ENCODE measurements at places on chromosomes 5 and 9.

DNA sequence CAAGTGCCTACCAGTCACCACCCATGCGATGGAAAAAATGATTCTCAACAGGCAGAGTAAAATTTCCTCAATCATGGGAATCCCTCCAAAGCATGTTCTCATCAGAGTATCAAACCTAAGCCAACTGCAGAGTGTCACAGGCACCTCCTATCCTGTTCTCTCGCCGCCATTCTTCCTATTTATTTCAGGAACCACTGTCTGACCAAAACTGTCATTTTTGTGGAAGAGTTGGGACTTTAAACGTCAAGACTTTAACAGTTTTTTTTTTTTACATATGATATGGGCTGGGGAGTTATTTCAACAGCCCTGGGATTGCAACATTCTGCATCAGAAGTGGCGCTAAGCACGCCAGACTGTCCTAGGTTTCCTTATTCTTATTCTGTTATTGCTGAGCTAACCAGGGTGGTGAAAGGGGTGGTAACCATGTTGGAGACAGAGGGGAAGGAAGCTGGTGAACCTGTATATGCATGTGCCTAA is 29.5 kb downstream of the PFDN1 start:
- no peak for DNase-seq

- no peak for DNase-seq
These were observed 96.5 kb downstream of the SH3TC2 start for GRCh38 chr5:148966348-148966747.

DNA sequence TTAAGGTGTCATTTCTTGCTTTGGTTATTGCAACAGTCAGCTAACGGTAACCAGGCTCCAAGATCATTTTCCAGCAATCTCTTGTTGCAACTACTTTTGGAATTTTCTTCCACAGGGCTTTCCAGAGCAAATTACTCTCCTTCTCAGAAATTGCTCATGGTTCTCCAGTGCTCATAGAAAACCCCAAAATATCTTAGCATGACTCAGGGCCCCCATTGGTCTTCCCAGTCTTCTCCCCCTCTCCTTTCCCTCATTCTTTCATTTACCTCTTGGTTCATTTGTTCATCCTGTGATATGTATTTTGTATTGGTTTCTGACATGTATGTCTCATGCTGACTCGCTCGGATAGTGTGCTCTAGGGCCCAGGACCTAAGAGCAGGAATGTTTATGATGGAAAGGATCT is 35.6 kb downstream of the WWC1 start:
- no peak for DNase-seq

- no peak for DNase-seq
These were observed 79.1 kb downstream of the AOPEP start for GRCh38 chr9:94805585-94805984.

- DNase-seq = no peak
These were observed 10.9 kb upstream of the CLIC3 start for GRCh38 chr9:137007108-137007815.

GRCh38 chr9:34328500-34328986 is 525 bp downstream of the KIF24 start:
- DNase-seq = peak; percentile 58

DNA sequence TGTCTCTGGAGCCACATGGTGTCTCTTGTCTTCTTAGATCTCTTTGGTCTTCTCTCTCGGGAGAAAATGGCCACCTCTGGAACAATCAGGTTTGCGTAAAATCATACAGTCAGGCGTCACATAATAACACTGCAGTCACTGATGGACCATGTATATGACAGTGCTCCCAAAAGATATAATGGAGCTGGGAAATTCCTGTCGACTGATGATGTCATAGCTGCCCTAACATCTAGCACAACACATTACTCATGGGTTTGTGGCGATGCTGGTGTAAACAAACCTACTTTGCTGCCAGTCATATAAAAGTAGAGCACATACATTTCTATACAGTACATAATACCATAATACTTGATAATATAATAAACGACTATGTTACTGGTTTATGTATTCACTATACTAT is 30.1 kb upstream of the RAI14 start:
- no peak for DNase-seq

DNA sequence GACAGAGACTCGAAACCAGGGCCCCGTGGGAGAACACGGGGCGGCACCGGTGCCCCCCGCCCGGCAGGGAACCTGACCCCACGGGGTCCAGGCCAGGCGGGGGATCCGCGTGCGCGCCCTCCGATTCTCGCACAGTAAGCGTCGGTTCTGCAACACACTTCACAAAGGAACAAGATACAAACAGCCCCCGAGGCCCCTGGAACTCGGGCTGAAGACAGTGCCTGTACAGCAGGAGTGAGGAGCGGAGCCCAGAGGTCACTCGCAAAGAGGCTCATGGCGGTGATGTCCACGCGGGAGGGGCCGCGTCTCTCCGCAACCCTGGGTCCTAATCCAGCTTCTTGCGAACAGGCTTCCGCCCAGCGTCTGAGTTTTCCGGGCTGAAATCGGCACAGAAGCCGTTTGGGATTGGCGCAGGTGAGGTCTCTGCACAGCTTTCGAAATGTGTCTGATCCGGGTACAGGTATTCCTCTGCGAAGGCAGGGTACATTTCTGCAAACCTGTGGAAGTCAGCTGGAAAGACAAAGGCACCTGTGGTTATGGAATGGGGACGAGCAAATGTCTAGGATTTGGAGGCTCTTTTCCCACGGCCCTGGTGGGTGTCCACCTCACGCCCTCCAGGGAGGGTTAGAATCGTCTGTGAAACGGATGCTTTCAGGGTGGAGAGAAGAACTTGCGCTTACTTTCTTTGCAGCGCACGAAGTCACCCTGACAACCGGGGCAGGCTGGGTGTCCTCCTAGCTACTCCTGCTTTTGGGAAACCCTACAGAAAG is 18.3 kb upstream of the SLC6A3 start:
- no peak for DNase-seq

DNA sequence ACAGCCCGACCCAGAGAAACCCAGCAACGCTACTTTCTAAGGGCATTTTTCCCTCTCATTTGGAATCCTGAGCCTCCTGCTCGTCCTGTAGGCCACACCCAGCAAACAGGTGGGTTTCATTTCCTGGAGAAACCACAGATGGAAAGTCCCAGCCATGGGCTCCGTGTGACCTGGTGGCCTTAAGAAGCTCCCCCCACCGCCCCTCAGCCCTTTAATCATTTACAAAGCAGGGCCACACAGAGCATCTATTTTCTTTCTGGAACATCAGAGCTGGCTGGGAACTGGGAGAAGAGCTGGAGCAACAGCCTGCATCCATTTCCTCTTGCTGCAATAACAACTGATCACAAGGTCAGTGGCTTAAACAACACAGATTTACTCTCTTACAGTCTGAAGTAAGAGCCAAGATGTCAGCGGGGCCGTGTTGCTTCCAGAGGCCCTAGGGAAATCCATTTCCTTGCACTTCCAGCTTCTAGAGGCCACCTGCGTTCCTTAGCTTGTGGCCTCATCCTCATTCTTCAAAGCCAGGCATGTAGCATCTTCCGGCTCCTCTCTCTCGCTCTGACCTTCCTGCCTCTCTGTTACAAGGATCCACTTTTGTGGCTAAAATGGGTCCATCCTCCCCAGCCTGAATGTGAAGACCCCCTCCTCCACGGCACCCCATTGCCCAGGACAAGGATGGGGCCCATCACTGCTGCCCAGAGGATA is 40.5 kb downstream of the C9orf50 start:
- no peak for DNase-seq

DNA sequence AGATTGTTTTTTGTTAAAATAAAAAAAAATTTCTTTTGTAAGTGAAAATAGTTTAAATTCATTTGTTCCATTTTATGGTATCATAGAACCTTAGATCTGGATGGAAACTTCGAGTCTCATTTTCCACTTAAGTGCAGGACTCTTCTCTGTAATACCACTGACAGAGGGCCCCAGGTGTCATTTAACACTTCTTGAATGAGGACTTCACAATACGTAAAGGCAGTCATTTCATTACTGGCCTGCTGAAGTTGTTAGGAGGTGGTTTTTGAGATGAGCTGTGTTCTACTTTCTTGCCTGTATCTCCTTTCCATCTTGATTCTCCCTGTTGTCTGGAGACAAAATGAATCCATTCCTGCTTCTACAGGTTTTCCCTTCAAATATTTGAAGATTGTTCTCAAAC is 455.3 kb downstream of the DMRT2 start:
- DNase-seq = no peak

- DNase-seq = no peak
These were observed 17.9 kb downstream of the NIPAL4 start for GRCh38 chr5:157477814-157478494.

DNA sequence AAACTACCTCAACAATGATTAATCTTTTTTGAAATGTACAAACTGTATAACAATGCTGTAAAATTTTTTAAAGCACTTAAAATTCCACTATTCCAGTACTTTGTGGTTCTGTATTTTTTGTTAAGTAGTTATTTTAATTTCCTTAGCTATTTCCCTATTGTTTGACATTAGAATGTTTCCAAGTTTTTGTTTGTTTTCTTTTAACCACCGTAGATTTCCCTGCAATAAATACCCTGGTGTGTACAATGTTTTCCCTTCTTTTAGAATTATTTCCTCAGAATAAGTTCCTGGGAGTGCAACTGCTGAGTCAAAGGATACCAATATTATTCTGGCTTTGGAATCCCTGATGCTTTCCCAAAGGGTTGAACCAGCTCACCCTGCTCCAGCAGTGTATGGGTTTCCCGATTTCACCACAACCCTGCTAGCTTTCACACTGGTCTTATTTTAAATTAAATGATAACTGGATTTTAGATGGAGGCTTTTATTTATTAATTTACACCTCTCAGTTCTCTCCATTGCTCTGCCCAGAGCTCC is 20.6 kb upstream of the ANGPTL2 start:
- DNase-seq = no peak

- no peak for DNase-seq
These were observed 150.1 kb downstream of the NNT start for GRCh38 chr5:43753069-43753468.

GRCh38 chr5:179488975-179489374 is 61.4 kb upstream of the RUFY1 start:
- no peak for DNase-seq

DNA sequence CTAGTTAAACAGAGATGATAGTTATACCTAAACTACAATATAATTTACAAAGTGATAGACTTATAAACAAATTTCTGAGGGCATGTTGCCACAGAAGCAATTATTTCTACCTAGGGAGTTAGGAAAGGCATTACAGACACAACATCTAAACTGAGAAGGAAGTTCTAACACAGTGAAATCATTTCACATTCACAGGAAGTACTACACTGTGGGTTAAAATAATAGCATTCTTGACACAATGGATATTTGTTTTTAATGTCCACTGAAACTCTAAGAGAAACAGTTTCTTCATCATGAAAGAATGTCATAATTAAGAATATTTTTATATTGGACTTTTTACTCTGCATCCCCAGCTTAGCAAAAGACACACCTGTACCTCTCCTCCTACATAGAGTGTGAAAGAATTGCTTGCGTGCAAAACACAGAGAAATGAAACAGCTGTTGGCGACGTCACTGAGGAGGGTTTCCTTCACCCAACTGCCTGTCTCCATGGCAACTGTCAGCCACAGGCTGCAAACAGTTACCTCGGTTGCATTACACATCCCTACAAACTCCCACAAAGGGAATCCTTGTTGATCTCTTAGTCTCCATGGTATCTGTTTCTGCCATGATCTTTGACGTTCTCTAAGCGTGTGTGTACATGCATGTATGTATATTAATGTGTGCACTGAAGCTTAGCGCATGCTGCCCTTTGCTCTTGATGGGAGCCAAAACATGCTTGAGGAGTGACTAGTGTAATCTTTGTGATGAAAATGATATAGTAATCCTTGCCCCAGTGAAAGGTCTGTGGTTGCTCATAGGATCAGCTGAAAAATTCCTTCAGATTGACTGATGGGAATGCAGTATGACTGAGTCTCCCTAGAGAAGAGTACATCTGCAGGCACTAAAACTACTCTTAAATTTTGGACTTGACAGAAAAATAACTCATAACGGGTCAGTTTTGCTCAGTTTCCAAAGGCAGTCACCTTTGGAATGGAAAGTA is 168.5 kb downstream of the ACTL7B start:
- no peak for DNase-seq

GRCh38 chr9:127846443-127847177 is 7.8 kb downstream of the ENG start:
- DNase-seq = no peak

GRCh38 chr5:159337016-159337955 is 7.0 kb upstream of the IL12B start:
- no peak for DNase-seq

GRCh38 chr5:10581867-10582511 is 18.1 kb downstream of the ANKRD33B start:
- DNase-seq = no peak

DNA sequence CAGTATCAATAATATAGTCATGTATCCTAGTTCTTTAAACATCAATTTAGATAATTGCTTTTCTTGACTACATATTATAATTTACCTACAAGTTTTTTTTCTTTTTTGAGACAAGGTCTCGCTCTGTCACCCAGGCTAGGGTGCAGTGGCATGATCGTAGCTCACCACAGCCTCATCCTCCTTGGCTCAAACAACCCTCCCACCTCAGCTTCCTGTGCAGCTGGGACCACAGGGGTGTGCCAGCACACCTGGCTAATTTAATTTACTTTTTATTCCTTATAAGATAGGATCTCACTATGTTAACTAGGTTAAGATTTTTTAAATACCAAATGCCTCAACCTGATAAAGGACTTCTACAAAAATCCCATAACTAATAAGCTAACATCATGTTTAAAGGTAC is 21.1 kb downstream of the UIMC1 start:
- DNase-seq = no peak

DNA sequence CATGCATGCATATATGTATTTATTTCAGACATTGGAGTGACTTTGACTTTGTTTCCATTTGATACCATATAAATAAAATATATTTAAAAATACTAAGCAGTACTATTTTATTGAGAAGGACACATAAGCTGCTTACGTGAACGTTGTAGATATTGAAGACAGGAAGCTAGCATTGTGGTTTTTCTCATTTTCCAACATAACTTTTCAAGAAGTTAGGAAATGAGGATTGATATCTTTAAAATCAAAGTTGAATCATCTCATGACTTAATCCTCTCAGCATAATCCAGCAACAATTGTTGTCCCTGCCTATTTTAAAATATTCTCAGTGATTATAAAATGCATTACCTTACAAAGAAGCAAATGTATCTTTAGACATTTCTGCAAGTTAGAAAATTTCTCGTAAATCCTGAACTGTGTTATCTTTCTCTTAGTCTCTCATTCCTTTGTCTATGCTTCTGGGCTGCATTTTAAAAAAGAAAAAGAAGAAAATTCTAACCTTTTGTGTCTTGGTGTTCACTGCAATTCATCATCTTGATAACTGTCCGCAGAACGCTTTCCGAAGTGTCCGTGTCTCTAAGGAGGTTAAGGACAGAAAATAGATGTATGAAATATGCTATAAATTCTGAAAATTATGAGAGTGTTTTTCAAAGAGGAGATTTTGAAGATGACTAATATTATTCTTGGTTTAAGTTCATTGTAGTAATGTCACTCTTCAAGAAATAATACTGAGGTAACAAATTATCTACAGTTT is 1089.9 kb upstream of the CDH6 start:
- DNase-seq = no peak

GRCh38 chr5:1312206-1312605 is 17.3 kb upstream of the TERT start:
- DNase-seq = no peak
